ENCODE measurements at places on chromosomes 7 and 10.
A peak's percentile ranks its signal among the peaks of the same experiment; 100 is the strongest.

DNA sequence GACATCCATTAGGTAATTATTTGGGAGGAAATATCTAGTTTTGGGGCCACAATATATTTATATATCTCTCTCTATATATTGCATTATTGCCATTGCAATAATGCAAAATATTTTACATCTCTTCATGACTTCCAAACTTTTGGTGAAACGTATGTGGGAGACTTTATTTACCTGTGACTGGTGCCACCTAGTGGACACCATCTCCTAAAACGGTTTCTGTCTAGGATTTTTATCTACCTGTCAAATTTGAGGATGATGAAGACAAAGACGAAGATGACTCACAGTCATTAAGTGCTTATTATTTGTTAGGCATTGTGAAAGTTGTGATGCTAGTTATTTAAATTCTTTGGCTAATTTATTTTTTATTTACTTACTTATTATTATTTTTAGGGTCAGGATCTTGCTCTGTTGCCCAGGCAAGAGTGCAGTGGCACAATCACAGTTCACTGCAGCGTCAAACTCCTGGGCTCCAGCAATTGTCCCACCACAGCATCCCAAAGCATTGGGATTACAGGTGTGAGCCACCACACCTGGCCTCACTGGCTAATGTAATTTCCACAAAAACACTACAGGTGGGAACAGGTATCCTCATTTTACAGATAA, 18.7 kb upstream of the CBLL1 start:
- peak; percentile 66 for DNase-seq

- no peak for DNase-seq
Measured at GRCh38 chr10:70206762-70207161, 26.5 kb downstream of the PPA1 start.

DNA sequence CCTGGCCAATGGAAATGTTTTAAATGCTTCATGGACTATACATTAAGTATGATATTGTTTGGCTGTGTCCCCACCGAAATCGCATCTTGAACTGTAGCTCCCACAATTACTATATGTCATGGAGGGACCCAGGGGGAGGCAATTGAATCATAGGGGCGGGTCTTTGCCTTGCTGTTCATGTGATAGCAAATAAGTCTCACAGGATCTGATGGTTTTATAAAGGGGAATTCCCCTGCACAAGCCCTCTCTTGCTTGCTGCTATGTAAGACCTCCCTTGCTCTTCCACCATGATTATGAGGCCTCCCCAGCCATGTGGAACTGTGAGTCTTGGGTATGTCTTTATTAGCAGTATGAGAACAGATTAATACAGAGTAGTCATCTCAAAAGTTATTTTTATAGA, 32.4 kb upstream of the GRB10 start:
- DNase-seq = no peak

GRCh38 chr7:14321947-14322346, 332.5 kb upstream of the ETV1 start:
- DNase-seq = no peak

GRCh38 chr10:58275908-58276307, 6.9 kb downstream of the CISD1 start:
- DNase-seq = no peak

- no peak for DNase-seq
Measured at GRCh38 chr7:65463184-65463583, 89.5 kb downstream of the ZNF92 start.

- no peak for DNase-seq
Measured at GRCh38 chr10:124532106-124532641, 70.6 kb downstream of the LHPP start.

DNA sequence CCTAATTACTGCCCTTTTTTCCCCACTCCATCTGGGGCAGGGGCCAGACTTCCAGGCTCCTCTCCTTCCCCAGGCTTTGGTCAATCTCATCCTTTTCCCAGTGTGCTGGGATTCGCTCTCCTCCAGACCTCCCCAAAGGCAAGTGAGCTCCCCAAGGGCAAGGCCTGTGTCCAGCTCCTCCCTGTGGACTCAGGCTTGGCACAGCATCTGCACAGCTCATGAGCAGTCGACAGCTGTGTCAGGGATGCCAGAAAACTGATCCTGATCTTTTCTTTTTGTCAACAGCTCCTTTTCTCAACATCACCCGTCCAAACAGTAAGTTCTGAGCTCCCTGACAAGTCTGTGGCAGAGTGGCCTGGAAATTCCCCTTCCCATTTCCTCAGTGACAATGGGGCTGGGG, 67.1 kb downstream of the C10orf120 start:
- no peak for DNase-seq

GRCh38 chr10:32961895-32962369, 3.9 kb upstream of the ITGB1 start:
- no peak for DNase-seq

- no peak for DNase-seq
Measured at GRCh38 chr10:94677691-94678090, 5.8 kb upstream of the CYP2C18 start.

DNA sequence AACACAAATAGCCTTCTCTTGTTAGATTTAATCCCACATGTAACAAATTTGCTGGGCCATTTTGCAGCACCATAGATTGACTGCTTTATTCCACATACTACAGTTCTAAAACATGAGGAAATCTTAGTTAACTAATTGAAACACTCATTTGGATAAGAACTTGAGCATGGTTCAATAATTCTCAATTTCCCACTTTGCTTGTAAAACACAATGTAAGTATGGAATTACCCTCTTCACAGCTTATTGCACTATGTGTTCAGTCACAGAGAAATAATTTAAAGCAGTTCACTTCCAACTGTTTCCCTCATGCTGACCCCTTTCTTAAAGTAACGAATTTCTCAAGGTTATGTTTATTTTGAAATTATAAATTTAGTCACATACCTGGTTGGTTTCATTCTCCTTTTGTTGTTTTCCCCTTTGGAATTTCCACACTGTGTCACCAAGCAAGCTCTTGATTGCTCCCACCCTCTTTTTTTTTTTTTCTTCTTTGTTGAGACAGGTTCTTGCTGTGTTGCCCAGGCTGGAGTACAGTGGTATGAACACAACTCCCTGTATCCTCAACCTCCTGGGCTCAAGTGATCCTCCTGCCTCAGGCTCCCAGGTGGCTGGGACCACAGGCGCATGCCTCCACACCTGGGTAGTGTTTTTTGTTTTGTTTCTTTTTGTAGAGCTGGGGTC, 425.4 kb downstream of the EXOC4 start:
- DNase-seq = no peak

- no peak for DNase-seq
Measured at GRCh38 chr7:81267508-81267907, 348.7 kb upstream of the SEMA3C start.

DNA sequence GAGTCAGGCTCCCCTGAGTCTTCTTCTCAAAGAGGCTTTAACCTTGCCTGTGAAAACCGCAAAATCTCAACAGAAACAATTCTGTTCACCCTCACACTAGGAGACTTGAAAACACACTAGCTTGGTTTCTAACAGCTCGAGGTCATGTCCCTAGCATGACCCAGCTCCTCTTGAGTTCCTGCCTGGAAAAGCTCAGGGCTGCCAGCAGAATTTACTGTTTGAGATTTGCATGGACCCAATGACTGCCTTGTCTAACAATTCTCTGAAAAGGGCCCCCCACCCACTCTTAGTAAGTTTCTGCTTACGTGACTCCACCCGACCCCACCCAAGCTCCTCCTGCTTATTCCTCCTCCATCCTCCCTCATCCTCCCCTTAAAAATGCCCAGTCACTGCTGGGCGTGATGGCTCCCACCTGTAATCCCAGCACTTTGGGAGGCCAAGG, 85.1 kb upstream of the KMT2C start:
- no peak for DNase-seq

DNA sequence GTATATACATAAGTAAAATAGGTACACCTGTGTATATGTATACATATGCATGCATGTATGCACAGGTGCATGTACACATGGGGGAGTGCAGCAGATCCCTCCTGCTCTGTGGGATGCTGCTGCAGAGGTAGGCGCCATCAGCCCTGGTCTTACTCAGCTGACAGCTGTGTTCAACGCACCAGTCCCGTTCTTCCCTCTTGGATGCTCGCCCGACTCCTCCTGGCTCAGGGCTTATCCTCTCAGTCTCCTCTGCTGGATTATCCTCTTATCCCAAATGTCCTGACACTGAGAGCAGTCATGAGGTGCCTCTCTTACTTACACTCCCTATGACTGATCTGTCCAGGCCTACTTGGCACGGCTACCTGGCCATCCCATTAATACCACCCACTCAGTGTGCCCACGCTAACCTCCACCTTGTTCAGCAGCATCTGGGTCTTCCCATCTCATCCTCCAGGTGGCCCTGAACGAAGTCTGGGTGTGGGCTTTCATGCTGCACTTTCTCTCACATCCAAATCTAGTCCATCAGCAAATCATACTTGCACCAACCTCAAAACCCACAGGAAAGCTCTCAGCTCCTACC, 357.1 kb downstream of the TCERG1L start:
- no peak for DNase-seq

- DNase-seq = no peak
Measured at GRCh38 chr7:130048906-130049305, 2.3 kb downstream of the ZC3HC1 start.

DNA sequence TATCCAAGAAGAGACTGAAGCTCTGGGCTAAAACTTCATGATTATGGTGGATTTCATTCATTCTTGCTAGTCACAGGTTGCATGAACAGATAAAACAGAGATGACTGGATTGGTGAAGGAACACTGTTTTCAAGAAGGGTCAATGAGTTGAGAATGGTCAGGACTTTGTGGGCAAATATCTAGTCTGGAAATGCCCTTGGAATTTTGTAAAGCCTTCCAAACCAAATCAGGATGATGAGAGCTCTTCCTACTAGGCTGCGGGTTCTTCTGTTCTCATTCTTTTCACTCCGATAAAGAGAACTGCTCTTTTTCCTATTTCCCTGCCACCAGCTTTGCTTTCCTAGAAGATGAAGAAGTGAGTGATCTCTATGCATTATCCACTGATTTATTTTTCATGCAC, 171.4 kb downstream of the ARID5B start:
- DNase-seq = no peak

- DNase-seq = no peak
Measured at GRCh38 chr7:138049505-138050116, 26.6 kb upstream of the AKR1D1 start.

DNA sequence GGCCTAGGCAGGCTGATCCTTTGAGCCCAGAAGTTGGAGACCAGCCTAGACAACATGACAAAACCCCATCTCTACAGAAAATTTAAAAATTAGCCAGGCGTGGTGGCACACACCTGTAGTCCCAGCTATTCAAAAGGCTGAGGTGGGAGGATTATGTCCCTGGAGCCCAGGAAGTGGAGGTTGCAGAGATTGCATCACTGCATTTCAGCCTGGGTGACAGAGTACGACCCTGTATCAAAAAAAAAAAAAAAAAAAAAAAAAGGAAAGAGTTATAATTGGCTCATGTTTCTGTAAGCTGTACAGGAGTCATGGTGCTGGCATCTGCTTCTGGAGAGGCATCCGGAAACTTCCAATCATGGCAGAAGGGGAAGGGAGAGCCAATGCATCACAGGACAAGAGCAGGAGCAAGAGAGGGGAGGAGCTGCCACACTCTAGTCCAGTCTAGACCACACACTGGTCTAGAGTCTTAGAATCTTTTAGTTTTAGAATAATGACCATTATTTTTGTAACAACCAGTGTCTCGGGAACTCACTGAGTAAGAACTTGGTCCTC, 16.8 kb downstream of the DOCK1 start:
- no peak for DNase-seq

- no peak for DNase-seq
Measured at GRCh38 chr7:112267944-112268691, 61.6 kb downstream of the ZNF277 start.

GRCh38 chr7:55308186-55308929, 56.8 kb upstream of the LANCL2 start:
- DNase-seq = no peak

GRCh38 chr10:90020506-90020905, 319.1 kb downstream of the KIF20B start:
- DNase-seq = no peak

- no peak for DNase-seq
Measured at GRCh38 chr7:20647908-20648776, 32.7 kb downstream of the ABCB5 start.

- no peak for DNase-seq
Measured at GRCh38 chr7:51950813-51951212, 634.2 kb upstream of the COBL start.

DNA sequence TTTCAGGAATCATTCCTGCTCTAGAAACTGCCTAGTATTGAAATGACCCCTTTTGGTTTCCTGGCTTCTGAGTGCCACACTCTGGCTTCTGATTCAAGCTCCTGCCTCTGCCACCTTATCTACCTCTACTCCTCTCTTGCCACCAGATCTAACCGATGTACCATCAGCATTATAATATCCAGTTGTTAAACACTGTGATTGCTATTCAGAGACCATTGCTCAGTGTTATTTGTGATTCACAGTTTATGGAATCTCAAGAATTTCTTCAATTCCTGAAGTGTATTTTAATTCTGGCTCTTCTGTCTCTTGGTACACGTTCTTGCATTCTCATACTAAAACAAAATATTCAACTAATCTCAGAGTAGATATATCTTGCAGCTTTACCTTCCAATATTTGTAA, 88.7 kb downstream of the DYNC1I1 start:
- no peak for DNase-seq

- DNase-seq = no peak
Measured at GRCh38 chr7:110647266-110647665, 443.7 kb upstream of the LRRN3 start.

DNA sequence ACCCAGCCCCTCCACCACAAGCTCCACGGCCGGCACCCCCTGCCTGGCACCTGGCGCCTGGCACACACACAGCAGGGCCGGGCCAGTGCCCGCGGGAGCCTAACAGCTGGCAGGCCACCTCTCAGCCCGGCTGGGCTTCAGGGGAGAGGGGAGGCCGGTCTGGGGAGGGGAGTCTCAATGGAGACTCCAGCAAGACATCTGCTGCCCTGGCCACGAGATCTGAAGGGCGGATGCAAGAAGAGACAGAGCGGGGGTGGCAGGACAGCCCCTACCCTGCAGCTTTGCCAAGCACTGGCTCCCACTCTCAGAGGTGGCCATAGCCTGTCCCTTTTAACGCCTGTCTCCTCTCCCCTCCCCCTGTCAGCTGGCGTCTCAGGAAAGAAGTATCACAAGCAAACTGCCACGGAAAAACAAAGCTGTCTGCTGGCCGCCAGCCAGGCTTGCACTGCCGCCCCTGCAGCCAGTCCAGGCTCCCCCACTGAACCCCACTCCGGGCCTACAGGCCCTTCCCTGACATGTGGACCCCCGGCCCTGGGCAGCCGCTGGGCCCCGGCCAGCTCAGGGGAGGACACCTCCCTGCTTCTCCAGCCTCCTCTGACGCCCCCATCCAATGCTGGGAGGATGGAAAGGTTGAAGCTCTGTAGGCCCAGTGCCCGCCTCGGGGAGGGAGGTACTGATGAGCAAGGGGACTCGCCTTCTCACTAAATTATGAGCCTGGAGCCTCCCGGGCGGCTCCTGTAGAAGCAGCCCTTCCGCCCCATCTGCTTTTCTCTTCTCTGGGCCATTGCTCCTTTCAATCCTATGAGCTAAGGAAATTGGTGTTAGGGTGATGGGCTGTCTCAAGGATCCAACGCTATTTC, 178.4 kb downstream of the ARHGAP12 start:
- no peak for DNase-seq

- no peak for DNase-seq
Measured at GRCh38 chr10:81021428-81022129, 483.9 kb downstream of the SH2D4B start.
